ENCODE measurements at places on chromosomes 13 and 19. TPM values are rescaled to one million over a fixed set of nuclear protein-coding genes. Genes with fewer than 3 reads are reported as not detected.

GRCh38 chr19:47228937-47229675 lies 1.9 kb downstream of the BBC3 start:
- no peak for DNase-seq

GRCh38 chr13:30806784-30807183 lies 71.4 kb downstream of the ALOX5AP start:
- no peak for DNase-seq

GRCh38 chr13:112638919-112639318 lies 50.9 kb upstream of the ATP11A start:
- no peak for DNase-seq

GRCh38 chr13:19345158-19345557 lies 163.5 kb upstream of the TUBA3C start:
- DNase-seq = no peak

DNA sequence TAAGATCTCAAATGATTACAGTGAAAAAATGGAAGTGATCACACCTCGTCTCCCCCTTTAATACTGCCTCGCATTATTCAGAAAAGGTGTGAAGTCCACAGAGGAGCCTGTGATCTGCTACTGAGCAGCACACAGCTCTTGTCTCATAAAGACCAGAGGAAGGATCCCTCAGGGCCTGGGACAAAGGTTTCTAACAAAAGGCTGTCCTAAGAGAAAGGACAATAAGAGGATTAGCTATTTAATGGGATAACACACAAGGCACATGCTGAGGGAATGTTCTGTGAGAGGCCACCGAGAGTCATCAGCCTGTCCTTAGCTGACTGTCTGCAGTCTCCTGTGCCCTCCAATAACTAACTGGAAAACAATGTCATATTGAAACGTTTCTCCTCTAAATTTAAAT lies 26.7 kb downstream of the EBPL start:
- DNase-seq = no peak

GRCh38 chr13:72506706-72507105 lies 220.7 kb downstream of the MZT1 start:
- DNase-seq = no peak

DNA sequence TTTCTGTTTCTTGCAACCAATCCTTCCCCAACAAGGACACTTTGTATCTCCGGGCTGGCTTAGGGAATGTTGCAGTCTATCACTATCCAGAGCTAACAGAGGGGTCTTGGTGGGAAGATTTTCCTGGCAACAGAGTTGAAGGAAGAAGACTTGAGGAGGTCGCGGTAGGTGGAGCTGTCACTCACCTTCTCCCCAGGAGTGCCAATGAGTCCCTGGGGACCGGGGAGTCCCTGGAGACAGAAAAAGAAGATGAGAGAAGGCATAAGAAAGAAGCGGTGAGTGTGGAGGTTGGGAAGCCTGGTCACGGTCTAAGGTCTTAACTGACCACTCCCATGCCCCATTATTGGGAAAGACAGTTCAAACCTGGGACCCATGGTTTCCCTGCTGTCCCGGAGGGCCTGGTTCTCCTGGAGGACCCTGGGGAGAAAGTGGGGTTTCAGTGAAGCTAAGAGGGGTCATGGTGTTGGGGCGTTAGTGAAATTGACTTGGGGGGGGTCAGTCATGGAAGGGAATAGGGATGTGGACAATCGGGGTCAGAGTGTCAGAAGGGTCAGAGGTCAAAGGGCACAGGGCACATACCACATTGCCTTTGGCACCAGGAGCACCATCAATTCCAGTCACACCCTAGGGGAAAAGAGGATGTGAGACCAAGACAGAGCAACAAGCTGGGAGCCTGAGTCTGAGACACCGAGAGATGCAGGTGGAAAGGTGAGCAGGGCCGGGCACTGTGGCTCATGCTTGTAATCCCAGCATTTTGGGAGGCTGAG lies 18.7 kb downstream of the COL5A3 start:
- DNase-seq = no peak

- DNase-seq = no peak
These were observed 21.2 kb upstream of the GTF3A start for GRCh38 chr13:27403203-27403678.

DNA sequence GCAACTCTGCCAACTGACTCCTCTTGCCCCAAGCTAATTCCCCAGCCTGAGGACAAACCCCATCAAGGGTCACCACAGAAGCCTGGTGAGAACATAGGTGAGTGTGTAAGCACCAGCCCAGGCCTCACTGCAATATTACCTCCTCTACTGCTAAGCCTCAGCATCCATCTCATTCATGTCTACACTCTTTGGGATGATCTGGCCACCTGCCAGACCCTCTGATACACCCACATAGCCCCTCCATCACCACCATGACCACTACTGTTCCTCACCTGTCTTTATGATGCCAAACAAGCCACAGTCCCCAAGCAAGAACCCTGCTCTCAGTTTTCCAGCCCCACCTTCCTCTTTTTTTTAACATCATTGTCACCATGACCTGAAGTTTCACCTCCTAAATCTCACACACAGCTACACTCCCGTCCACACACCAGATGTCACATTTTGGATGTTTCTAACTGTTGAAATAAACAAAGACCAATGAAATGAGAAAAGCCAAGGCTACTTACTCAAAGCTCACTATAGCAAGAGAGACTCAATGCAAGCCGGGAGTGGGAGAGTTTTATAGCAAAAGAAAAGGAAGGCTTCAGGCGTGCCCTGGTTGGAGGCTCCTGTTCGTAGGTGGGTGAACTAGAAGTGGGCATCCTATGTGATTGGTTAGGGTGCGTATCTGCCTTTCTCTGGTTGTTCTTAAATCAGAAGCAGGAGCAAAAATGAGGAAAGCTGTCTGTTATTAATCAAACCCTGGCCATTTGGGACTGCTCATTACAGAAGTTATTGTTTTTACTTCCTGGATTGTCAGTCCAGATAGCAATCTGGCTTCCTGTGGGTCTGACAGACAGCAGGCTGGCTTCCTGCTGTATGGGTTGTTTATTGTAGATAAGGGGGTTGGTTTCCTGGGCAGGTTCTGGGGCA lies 2.0 kb downstream of the ZNF792 start:
- peak; percentile 65 for DNase-seq

- no peak for DNase-seq
These were observed 403.3 kb upstream of the ATXN8OS start for GRCh38 chr13:69704311-69704710.

The SOX1 gene
- total RNA-seq = 0.13 TPM

The ERICH4 gene
- total RNA-seq = not detected

The RAP2A gene
- total RNA-seq = 14.8 TPM

All from lower leg skin (tissue), 4 donors.